MG63 (cell line): ENCODE measurements at places on chromosomes 16 and 17.
A peak's percentile ranks its signal among the peaks of the same experiment; 100 is the strongest.

DNA sequence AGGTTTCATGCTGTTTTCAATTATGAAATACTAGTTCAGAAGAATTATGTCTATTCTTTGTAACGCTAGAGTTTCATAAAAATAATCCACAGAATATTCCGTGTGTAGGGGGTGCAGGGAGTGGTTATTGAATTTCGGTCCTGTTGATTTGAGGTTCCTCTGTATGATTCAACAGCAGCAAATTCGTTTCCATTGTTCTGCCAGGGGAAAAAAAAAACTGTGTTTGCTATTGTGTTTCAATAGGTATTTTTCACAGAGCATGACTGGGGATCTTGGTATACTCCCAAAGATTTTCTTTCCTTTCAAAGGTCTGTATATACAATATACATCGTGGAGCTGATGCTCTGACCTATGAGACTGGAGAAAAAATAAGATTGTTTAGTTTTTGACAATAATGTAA, 15.8 kb downstream of the SHISA9 start:
- no peak for DNase-seq

- DNase-seq: no peak
Measured at GRCh38 chr16:6146874-6147425, 1049.4 kb upstream of the EEF2KMT start.

DNA sequence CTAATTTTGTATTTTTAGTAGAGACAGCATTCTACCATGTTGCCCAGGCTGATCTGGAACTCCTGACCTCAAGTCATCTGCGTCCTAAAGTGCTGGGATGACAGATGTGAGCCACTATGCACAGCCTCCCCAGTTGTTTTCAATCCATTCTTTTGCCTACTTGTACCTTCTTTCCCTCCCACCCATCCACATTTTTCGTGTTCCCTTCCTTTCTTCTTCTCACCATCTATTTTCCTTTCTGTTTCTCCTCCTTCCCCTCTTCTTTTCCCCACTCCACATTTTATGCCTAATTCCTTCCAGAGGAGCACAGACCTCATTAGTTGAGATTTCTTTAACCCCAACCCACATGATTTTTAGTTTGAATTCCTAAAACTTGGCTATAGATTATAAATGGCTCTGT, 94.3 kb downstream of the ATF7IP2 start:
- no peak for DNase-seq

DNA sequence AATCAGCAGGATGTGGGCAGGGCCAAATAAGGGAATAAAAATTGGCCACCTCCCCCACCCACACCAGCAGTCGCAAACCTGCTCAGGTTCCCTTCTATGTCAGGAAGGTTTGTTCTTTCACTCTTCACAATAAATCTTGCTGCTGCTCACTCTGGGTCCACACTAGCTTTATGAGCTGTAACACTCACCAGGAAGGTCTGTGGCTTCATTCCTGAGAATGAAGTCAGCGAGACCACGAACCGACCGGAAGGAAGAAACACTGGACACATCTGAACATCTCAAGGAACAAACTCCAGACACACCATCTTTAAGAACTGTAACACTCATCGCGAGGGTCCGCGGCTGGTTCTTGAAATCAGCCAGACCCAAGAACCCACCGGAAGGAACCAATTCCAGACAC, 115.5 kb upstream of the TBX2 start:
- peak; percentile 58 for DNase-seq

DNA sequence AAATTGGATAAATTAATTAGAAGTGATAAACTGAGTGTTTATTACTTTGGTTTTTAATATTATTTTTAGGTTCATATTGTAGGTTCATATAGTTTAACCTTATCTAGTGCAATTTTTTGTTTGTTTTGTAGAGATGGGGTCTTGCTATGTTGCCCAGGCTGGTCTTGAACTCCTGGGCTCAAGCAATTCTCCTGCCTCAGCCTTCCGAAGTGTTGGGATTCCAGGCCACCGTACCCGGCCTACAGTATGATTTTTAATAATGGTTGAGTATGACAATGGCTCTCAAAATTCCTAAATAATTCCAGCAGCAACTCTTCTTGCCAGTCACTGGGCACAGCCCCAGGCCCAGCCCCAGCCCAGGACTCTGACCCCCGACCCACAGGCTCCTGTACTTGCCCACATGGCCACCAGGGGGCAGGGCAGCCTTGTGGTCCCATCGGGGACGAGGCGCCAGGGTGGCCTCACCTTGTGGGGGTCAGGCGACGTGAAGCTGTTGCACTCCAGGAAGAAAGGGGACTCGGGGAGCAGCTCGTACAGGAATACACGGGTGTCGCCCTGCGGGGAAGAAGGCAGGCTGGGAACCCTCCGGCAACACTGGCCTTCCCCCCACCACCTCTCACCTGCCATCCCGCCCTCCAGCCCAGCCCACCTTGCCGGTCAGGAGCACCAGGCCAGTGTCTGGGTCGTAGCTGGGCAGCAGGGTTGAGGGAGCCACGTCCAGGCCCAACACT, 7.9 kb upstream of the PAM16 start:
- DNase-seq: peak; percentile 58

DNA sequence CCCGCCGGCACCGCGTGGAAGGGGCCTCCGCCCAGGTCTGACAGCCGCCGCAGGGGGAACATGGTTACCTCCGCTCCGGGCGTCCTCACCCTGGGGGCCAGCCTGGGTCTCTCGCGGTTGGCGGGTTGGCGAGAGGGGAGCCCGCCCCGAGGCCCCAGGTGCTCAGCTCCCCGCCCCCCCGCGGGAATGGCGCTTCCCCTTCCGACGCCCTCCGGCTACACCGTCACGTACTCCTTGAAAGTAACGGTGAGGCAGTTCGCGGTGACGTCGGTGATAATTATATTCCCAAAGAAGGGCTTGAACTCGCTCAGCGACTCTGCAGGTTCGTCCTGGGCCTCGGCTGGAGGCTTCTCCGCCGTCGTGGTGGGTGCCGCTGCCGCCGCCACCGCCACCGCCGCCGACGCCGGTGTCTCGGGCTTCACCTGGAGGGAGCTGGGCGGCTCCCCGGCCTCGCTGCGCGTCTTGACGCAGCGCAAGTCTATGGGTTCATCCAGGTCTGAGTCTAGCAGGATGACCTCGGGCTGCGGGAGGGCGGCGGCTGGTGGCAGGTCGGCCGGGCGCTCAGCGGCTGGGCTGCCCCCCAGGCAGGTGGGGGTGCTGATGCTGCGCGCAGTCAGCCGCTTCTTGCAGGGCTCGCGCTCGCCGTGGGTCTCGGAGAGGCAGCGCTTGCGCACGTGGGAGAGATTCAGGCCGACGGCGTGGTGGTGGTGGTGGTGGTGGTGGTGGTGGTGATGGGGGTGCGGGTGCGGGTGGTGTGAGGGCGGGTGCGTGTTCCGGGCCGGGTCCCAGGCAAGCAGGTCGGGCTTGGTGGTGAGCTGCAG, 5.3 kb downstream of the CBX4 start:
- no peak for DNase-seq

DNA sequence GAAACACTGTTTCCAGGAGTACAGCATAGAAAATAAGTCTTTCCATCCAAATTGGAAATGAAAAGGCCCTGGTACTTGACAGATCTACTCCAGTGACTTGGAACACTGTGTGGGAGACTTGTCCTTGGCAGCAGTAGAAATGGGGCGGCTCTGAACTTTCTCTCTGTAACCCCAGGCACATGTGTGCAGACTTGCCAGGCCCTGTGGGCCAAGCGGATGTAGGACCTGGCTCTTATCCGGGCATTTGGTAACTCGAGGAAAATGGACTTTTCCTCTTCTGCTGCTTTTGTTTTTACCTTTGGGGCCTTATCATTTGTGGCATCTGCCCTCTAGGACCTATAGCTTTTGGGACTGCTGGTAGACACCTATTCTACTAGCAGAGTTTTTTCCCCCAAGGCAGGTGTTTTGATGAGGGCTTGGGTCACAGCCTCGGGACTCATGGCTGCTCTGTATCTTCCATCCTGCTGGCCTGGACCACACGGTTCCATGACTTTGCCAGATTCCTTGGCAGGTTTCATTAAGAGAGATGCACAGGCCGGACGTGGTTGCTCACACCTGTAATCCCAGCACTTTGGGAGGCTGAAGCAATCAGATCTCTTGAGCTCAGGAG, 43.5 kb downstream of the SMPD3 start:
- no peak for DNase-seq

- DNase-seq: no peak
Measured at GRCh38 chr17:38710604-38710962, 5.5 kb downstream of the MLLT6 start.

DNA sequence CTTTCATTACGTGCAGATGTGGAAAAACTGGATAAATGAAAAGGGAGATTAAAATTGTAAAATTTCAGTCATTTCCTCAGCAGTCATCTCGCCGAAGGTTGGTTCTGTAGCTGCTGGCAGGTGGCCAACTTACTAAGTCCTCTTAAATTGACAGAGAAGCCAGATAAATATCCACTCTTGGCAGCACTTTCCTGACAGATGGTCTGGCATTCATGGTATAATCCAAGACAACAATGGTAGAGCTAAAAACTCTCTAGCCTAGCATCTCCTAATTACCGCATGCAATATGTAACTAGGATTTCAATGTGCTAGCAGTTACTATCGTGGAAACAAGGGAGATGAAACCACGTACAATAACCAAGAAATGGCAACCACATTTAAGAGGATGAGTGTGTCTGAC, 306.3 kb downstream of the CNTNAP4 start:
- DNase-seq: peak; percentile 49

GRCh38 chr17:37530420-37530819, 40.7 kb downstream of the DUSP14 start:
- DNase-seq: no peak

GRCh38 chr17:80221351-80222105, 1.3 kb downstream of the SLC26A11 start:
- DNase-seq: no peak

GRCh38 chr17:46917516-46917915, 5.4 kb upstream of the GOSR2 start:
- no peak for DNase-seq

DNA sequence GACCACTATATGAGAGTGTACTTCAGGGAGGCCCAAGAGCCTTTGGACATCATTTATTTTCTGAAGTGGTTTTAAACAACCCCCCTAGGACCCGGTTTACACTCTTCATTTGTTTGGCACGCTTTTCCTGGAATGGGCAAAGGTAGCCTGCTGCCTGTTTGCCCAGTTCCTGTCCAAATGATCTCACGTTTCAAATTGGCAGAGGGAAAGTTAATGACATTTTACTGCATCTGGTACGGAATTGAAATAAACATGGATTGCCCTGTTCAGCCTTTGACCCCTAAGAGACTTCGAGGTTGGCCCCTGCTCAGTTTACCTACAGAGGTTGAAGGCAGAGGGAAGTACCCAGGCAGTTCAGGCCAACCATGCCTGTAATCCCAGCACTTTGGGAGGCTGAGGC, 5.8 kb upstream of the RPRML start:
- DNase-seq: peak; percentile 63

DNA sequence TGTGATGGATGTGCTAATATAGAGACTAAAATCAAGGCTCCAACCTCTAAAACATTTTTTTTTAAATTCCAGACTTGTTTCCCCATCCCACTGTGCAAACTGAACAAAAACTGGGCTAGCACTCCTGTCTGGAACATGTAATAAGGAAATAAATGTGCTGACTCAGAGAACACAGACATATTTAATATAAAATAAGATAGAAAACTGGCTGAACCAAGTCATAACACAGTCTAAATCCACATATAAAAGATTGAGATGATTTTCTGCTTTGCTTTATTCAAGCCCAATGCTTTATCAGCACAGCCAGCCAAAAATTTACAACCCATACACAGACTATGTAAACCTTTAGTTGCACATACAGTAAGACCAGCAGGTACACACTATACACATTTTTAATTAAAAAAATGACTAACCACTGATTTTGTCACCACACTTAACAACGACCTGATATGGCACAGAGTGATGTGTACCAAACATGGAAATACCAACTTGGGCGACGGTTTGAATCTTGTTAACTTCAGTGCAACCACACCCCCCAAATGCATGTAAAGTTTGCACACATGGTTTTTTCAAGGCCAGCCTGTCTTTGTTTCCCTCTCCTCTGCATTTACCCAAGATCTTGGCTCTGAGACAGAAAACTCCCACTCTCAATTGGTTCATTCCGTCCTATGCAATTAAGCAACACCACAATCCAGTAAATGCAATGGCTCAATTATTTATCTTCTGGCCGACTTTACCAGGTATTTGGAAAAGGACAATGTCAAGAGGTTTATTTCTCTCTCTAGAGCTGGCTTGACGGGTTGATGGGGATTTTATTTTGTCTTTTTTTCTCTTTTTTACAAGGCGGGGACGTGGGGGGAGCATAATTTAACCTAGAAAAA, 1.2 kb downstream of the STAT3 start:
- DNase-seq: no peak

- no peak for DNase-seq
Measured at GRCh38 chr16:87380881-87381280, 2.7 kb downstream of the FBXO31 start.

GRCh38 chr17:2710803-2711607, 559 bp downstream of the CLUH start:
- no peak for DNase-seq

DNA sequence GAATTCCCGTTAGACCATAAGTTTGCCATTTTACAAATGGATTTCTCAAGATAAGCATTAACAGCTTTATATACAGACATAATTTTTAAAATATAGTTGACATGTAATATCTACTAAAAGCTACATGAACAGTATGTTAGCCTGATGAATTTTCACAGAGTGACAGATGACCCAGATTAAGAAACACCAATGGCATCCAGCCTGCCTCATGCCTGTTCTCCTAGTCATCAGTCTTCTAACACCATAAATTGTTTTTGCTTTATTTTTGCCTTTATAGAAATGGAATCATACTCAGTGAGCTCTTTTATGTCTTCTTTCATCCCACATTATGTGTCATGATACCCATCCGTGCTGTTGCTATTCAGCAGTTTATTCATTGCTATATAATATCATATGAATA, 80.0 kb downstream of the ATF7IP2 start:
- DNase-seq: no peak

DNA sequence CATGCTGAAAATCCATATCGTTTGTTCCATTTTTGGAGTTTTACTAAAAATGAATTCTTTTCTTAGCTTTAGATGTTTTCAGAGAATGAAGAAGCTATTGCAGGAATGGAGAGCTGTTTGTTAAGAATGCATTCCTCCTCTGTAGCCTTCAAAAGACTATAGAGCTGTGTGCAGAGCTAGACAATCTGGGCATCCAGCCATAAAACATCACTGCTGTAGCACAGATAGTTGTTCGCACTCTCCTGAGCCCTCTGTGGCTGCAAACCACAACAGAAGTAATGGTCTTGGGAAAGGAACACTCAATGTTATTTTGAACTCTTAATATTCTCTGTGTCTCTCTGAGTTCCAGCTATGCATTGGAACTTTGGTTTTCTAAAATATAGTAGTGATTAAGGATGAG, 4.9 kb downstream of the TNRC6C start:
- no peak for DNase-seq

DNA sequence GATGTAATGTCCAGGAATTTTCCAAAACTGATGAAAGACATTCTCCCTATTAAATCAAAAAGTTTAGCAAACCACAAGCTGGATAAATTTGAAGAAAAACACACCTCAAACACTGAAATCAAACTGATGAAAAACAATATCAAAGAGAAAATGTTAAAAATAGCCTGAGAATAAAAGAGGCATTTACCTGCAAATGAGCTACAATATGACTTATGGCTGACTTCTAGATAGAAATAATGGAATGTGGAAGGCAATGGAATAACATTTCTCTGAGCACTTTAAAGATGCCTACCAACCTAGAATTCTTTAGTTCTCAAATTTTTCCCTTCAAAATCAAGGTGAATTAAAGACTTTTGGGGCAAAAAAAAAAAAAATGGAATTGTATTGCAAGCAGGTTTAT, 52.4 kb upstream of the HSBP1 start:
- no peak for DNase-seq
